ENCODE measurements at places on chromosomes 5 and 9. TPM values are rescaled to one million over a fixed set of nuclear protein-coding genes. Genes with fewer than 3 reads are reported as not detected.

SMIM33 gene
- not detected for total RNA-seq

IL4 gene
- not detected for total RNA-seq

GCNT4 gene
- total RNA-seq = 5.0 TPM

OR1J2 gene
- 0.50 TPM for total RNA-seq

CCDC183 gene
- total RNA-seq = 0.52 TPM

LECT2 gene
- total RNA-seq = not detected

WNK2 gene
- not detected for total RNA-seq

PCDHB2 gene
- total RNA-seq = 4.4 TPM

SPATA31A3 gene
- not detected for total RNA-seq
